ENCODE measurements at places on chromosomes 3 and 15. TPM values are rescaled to one million over a fixed set of nuclear protein-coding genes. Genes with fewer than 3 reads are reported as not detected.

SELENOS gene
- total RNA-seq = 102 TPM

PCLAF gene
- total RNA-seq = 8.5 TPM

GPR87 gene
- total RNA-seq = 0.53 TPM

SSUH2 gene
- not detected for total RNA-seq

ZNF717 gene
- total RNA-seq = 9.0 TPM

NR1I2 gene
- total RNA-seq = not detected

STXBP5L gene
- not detected for total RNA-seq

ADIPOQ gene
- total RNA-seq = not detected

ITGA11 gene
- 54.2 TPM for total RNA-seq

Data from glomerular endothelial cell (primary cell).